ENCODE measurements at places on chromosomes 5 and 9. TPM values are rescaled to one million over a fixed set of nuclear protein-coding genes. Genes with fewer than 3 reads are reported as not detected.

- H3K27ac ChIP-seq, result no peak overlapping the region
- H3K27me3 ChIP-seq, result no peaks in the 10 kb centered on the region
- H3K4me1 ChIP-seq, result no peaks in the 10 kb centered on the region
- DNase-seq, result no peak
Observed at GRCh38 chr9:24342457-24342856, 203.2 kb downstream of the IZUMO3 start.

DNA sequence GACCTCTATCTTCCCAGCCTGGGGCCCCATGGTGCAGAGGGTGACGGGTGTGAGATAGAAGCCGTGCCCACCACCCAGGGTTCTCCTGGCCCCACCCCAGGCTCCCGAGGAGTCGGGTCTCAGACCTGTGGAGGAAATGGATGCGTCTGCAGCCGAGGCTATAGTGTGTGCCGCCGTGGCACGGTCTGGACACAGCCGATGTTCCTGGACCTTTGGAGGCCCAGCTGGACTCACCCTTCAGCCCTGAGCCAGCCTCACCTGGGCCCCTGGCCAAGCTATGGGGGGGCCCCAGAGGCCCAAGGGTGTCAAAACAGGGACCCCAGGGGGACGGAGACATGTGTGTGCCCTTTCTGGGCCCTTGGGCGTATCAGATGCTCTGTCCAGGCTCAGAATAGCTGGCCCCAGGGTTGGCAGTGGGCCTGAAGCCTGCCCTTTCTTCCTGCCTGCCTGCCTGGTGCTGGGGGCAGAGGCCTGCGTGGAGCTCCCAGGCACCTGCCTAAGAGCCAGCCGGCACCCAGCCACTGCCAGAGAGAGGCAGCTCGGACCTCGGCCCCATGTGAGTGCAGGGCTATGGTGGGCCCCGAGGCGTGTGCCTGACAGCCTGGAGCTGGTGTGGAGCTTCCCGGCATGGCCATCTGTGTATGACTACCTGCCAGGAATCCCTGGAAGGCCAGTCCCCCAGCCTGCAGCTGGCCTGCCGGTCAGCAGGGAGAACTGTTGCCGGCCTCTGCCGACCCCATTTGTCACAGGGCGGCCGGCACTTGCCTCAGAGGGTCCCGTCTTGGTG is 41.8 kb downstream of the KCNT1 start:
- H3K36me3 ChIP-seq, result no peaks in the 10 kb centered on the region
- DNase-seq, result no peak
- H3K4me1 ChIP-seq, result no peaks in the 10 kb centered on the region
- no peak overlapping the region for H3K4me3 ChIP-seq

DNA sequence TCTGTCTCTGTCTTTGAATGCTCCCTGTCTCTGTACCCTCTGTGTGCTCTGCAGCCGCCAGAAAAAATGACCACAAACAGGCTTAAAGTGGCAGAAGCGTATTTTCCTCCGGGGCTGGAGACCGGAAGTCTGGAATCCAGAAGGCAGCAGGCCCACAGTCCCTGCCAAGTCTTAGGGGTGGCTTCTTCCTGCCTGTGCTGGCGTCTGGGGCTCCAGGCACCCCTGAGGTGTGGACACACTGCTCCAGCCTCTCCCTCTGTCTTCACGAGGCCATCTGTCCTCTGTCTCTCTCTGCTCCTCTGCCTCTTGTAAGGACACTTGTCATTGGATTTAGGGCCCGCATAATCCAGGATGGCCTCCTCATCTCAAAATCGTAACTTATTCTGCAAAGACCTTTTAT is 298.4 kb upstream of the IRX4 start:
- no peaks in the 10 kb centered on the region for H3K36me3 ChIP-seq
- DNase-seq, result no peak
- no peak overlapping the region for H3K4me3 ChIP-seq
- H3K4me1 ChIP-seq, result no peaks in the 10 kb centered on the region
- H3K27me3 ChIP-seq, result peaks cover 2% of the 10 kb centered on the region

GRCh38 chr9:121887553-121888437 is 205.3 kb downstream of the TTLL11 start:
- H3K27ac ChIP-seq, result no peak overlapping the region
- H3K36me3 ChIP-seq, result no peaks in the 10 kb centered on the region
- no peak for DNase-seq
- no peaks in the 10 kb centered on the region for H3K4me1 ChIP-seq

- no peaks in the 10 kb centered on the region for H3K36me3 ChIP-seq
- peaks cover 46% of the 10 kb centered on the region for H3K4me1 ChIP-seq
- peaks cover 6% of the 10 kb centered on the region for H3K27me3 ChIP-seq
- H3K27ac ChIP-seq, result no peak overlapping the region
Observed at GRCh38 chr9:34378376-34379060, 1.8 kb upstream of the MYORG start.

- H3K27me3 ChIP-seq, result peaks cover 2% of the 10 kb centered on the region
- no peaks in the 10 kb centered on the region for H3K4me1 ChIP-seq
- no peaks in the 10 kb centered on the region for H3K36me3 ChIP-seq
- H3K4me3 ChIP-seq, result no peak overlapping the region
- DNase-seq, result no peak
- no peak overlapping the region for H3K27ac ChIP-seq
Observed at GRCh38 chr5:148599187-148599586, 55.1 kb downstream of the HTR4 start.

PPP3R2 gene
- not detected for polyA plus RNA-seq

OR1L8 gene
- not detected for polyA plus RNA-seq
